ENCODE measurements at places on chromosomes 6 and 20.

DNA sequence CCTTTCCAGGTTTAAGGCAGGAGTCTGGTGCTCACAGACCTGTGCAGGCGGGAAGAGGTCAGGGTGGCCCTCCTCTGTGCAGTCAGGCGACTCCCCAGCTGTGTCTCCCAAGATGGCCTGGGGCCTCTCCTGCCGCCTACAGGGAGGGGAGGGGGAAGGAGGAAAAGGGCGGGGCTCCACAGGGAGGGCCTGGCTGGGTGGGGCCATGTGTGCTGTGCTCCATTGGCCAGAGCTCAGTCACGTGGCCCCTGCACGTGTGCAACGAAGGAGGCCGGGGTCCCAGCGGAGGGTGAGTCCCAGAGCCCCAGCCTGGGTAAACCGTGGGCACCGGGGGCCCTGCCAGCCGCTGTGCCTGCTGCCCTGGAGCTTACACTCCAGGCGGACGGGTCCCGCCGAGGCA is 211.6 kb downstream of the ZDHHC14 start:
- DNase-seq, result no peak

- DNase-seq, result no peak
Observed at GRCh38 chr6:20377623-20378265, 23.9 kb upstream of the E2F3 start.

DNA sequence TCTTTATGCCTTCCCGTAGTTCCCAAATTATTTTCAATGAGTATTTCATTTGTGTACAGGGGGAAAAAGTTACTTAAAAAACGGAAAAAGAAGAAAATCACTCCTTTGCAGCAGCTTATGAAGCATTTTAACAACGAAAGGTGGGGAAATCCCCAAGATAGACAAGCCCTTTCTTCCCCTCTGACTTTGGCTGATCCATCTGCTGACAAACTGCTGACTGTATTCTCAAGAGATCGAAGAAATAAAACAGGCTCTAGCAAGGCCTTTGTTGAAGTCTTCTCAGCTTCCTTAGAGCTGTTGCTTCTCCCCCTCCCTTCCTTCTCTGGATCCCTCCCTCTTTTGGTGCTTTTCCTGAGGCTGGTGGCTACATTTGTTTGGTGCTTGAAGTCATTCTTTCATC is 325.2 kb downstream of the NRN1 start:
- no peak for DNase-seq

GRCh38 chr6:27728442-27728841 is 183.8 kb downstream of the OR2B2 start:
- DNase-seq, result no peak

GRCh38 chr6:4581468-4582385 is 194.5 kb upstream of the CDYL start:
- no peak for DNase-seq

- no peak for DNase-seq
Observed at GRCh38 chr6:110185879-110186278, 5.7 kb downstream of the CDC40 start.

DNA sequence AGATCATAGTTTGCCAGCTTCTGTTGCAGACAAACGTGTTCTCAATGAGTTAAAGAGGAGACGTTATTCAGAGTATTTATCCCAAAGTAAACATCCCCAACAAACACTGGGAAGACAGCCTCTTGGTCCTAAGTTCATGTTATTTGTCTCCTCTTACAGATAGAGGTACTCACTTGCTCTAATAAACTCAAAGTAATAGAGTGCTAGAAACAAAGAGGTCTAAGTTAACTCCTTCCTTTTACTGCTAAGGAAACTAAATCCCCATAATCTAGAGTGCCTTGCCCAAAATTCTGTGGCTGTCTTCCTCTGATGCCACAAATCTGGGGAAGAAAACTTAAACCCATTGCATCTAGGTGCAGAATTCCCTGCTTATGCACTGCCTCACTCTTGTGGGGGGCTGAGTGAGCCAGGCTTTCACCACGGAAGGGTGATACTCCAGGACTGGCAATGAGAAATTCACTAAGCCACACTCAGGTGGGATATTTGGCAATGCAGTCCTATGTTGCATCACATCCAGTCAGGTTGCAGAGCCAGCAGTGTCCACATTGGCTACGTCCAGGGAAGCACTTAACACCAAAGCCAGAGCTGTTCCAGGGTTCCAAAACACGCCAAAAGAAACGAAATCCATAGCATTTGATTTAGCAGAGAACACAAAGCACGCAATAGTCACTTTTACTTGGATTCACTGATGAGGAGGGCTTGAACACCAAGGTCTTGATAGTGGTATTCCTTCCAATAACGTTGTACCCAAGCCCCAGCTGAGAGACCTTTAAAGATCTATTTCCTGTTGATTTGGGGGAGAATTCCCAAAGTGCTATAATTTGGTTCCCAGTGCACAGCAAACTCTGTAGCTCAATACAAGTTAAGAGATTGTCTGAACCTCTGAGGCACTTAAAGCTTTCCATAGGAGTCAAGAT is 81.0 kb upstream of the FOXQ1 start:
- DNase-seq, result no peak

GRCh38 chr20:25206063-25206403 is 10.5 kb downstream of the ENTPD6 start:
- DNase-seq, result no peak

DNA sequence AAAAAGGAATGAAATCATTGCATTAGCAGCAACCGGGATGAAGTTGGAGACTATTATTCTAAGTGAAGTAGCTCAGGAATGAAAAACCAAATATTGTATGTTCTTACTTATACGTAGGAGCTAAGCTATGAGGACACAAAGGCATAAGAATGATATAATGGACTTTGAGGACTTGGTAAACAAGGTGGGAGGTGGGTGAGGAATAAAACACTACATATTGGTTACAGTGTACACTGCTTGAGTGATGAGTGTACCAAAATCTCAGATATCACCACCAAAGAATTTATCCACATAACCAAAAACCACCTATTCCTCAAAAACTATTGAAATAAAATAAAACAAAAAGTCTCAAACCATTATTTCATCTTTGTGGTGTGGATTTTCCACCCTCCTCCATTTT is 593.5 kb downstream of the TENT5A start:
- no peak for DNase-seq

GRCh38 chr6:66264376-66264775 is 557.4 kb upstream of the EYS start:
- DNase-seq, result no peak

DNA sequence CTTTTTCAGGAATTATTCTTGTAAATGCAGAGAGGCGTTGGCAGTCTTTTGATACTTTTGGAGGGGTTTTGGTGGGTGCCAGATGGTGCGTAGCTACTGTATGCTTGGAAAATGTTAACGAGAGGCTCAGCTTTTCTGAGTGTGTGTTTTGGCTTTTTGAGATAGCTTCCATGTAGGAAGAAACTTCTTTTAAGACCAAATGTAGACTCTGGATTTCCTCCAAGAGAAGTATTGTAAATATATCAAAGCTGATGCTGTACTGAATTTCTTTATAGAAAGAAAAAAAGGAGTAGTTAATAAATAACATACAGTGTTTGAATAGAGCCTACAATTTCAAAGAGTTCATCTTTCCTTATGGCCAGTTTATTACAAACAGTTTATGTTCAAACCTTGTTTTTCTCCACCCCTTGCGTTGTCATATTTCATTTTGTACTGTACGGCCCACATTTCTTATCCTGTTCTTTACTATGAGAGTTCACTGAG is 16.7 kb downstream of the TIAM2 start:
- peak; percentile 32 for DNase-seq

DNA sequence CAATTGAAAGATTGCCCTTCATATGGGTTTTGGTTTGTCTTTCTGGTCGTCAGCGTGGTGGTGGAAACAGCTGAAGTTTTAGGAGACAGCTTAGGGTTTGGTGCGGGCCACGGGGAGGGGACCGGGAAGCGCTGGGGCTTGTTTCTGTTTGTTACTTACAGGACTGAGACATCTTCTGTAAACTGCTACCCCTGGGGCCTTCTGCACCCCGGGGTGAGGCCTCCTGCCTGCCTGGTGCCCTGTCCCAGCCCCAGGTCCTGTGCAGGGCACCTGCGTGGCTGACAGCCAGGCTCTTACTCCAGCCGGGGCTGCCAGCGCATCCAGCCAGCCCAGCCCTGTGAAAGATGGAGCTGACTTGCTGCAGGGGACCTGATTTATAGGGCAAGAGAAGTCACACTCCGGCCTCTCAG is 22.8 kb downstream of the NPEPL1 start:
- no peak for DNase-seq

- no peak for DNase-seq
Observed at GRCh38 chr6:129882510-129883023, 21.5 kb upstream of the TMEM244 start.

- no peak for DNase-seq
Observed at GRCh38 chr6:68046302-68046701, 588.8 kb upstream of the ADGRB3 start.
